Immature natural killer cell (primary cell): ENCODE measurements at places on chromosomes 6 and 20.

GRCh38 chr6:89724981-89725380, 86.4 kb upstream of the LYRM2 start:
- DNase-seq: no peak

DNA sequence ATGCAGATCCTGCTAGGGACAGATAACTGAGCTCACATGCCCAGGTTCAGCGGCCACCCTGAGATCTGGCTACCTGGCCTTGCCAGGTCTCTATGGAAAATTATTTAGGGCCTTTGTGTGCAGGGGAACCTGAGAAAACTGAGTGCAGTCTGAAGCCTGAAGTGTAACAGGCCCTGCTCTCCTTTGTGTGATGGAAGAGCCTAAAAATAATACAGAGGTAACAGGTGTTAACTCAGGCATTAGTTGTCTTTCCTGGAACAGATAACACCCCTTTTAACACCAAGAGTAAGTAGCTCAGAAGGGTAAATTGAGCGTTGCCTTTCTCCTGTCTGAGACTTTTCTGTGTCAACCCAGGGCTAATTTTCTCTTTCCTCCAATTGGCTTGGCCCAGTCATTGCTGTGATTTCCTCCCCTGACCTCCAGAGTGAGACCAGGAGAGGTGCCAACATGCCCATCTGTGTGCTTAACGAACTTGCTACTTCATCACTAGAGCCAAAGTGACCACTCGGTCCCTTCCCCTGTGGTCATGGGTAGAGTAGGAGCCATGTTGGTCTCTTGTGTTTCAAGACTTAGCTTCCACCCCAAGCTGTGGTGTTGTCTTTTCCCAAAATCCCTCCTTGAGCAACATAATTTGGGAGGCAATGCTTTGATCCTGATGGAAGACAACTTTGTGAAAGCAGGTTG, 304.4 kb upstream of the JAG1 start:
- no peak for DNase-seq

DNA sequence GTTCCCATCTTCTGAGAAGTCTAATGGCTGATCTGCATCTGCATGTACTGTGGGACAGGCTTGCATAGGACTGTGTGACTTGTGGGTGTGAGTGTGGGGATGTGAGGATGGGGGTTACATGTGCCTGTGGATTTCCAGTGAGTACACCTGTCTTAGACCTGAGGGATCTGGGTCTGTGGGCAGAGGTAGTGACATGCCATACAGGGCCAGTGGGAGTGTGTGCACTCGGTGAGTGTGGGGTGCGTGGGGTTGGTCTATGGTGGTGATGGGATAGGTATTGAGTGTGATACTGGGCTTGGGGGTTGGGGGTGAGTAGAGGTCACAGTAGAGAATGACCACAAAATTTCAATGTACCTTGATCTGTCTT, 41.7 kb downstream of the VEGFA start:
- no peak for DNase-seq

DNA sequence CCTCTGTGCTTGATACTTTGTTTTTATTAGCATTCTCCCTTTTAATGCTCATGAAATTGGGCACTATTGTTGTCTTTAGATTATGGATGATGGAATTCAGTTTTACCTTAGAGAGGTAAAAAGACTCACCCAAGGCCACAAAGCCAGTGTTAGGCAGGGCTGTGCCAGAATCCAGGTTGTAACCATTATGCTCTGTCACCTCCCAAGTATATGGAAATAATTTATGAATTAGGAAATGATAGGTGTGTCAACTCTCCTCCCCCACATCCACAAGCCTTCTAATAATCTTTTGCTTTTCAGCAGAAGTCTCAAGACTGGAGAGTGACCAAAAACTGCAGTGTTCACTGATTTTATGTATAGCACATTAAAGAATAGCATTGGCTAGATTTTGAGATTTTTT, 13.0 kb downstream of the DCBLD1 start:
- no peak for DNase-seq

GRCh38 chr6:34566830-34567546, 10.9 kb upstream of the SPDEF start:
- DNase-seq: no peak

GRCh38 chr6:160348223-160349019, at the start of gene SLC22A3:
TSS of gene SLC22A3 (plus strand) at chr6:160348378. CDS start at chr6:160348420, 42 bp downstream.
- no peak for DNase-seq

- DNase-seq: no peak
Observed at GRCh38 chr20:1891263-1892118, 3.7 kb upstream of the SIRPA start.

- DNase-seq: no peak
Observed at GRCh38 chr6:56659721-56660380, 17.2 kb upstream of the DST start.
